ENCODE measurements at places on chromosomes 11 and 22. TPM values are rescaled to one million over a fixed set of nuclear protein-coding genes. Genes with fewer than 3 reads are reported as not detected.

- no peak for DNase-seq
These were observed 17.8 kb downstream of the OTUB1 start for GRCh38 chr11:64003807-64004589.

DNA sequence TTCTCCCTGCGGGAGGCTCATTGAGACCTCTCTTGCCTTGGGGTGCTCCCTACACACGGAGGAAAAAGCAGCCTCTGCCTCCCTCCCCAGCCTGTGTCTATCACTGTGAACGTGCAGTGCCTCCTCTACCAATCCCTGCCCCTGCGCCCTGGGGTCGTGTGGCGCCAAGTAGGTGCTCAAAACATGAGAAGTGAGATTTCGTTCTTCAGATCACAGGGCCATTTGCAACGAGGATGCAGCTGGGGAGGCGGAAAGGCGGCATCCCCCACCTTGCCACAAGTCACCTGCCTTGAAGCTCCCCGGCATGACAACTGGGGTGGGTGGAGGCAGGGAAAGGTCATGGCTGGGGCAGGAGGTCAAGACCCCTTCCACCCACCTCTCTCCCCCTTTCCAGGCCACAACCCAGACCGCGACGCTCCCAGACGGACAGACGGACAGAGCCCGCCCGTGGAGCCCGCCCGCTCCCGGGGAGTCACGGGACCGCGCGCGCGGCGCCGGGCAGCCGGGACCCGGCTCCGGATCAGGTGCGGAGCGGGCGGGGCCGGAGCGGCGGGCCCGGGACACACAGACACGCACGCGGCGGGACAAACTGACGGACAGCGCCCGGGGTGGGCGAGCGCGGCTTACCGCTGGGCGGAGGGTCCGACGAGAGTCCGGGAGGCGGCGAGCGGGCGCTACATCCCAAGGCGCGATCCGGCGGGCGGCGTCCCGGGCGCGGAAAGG, 485 bp downstream of the KCNJ4 start:
- no peak for DNase-seq

DNA sequence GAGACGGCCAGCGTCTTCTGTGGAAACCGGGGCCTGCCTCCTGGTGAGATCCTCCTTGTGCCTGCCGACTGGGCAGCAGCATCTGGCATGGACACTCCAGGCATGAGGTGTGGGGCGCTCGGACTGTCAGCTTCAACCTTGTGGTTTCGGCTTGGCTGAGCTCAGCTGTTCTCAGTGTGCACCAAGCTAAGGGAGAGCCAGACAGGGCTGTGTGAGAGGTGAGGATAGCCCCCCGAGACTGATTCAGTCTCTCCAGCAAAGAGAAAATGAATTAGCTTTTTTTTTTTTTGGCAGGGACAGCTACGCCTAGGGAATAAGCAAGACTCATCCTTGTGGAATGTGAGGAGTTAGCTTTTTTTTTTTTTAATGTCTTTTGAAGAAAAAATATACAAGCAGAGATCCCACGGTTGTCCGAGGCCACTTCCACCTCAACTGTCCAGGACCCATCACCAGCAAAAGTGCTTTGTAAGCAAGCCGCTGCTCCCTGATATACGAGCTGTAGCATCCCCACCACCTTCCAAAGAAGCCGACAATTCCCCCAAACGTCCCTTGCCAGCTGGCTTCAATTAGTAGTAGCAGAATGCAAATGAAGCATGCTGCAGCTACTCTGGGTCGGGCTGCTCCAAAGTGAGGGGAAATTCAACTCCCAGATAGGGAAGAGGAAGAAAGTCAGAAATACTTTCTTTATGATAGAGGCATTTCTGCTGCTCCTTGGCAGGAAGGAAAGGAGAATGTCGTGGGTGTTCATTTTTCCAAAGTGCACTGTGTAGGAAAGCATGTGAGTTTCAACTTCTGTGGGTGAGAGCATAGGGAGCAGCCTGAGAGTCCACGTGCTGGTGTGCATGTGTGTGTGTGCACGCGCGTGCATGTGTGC, 9.7 kb upstream of the THY1 start:
- peak; percentile 84 for DNase-seq

DNA sequence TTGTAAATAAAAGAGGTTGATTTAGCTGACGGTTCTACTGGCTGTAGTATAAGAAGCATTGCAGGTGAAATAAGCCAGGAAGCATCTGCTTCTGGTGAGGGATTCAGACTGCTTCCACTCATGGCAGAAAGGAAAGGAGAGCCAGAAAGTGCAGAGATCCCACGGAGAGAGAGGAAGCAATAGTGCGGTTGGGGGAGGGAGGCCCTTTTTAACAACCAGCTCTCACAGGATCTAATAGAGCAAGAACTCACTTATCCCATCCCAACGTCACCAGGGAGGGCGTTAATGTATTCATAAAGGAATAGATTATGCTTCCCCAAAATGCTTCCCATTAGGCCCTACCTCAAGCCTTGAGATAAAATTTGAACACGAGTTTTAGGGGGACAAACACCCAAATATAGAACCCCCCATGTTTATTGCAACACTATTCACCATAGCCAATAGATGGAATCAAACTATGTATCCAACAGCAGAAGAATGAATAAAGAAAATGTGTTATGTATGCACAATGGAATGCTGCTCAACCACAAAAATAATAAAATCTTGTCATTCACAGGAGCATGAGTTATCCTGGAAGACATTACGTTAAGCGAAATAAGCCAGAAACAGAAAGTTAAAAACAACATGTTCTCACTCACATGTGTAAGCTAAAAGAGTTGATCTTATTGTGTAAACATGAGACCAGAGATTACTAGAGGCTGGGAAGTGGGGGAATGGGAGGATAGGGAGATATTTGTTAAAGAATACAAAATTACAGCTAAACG, 908.3 kb upstream of the ANO3 start:
- DNase-seq: no peak

DNA sequence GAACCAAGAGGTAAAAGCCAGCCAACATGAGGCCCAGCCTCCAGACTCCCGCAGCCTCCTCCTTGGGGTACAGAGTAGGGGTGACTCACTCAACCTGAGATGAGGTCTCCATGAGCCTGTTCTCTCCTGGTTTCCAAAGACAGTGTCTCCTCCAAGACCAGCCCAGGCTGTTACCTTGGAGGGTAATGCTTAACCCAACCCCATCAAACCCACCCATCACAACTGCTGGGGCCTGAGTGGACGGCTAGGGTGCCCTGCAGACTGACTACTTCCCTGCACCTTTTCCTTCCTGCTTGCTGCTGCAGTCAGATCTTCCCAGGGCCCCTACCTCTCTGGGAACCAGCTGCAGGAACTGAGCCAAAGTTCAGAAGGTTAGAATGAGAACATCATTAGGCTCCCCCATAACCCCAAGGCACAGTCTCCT, 5.1 kb upstream of the NOL12 start:
- DNase-seq: no peak

DNA sequence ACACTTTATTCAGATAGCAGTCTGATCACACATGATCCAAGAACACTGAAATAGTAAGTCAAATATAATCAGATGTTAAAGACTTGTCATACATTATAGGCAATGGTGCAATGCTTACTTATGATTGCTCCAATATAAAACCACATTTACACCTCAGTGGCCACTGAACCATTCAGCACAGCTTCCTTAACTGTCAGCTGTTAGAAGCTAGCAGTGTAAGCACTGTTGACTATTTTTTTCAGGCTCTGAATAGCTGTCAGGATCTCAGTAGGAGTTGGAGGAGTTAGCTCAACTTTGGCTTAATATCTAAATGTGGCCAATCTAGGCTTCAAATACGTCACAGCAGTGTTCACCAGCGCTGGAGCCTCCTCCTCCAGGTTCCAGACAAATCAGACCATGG, 36.6 kb downstream of the METTL15 start:
- no peak for DNase-seq

DNA sequence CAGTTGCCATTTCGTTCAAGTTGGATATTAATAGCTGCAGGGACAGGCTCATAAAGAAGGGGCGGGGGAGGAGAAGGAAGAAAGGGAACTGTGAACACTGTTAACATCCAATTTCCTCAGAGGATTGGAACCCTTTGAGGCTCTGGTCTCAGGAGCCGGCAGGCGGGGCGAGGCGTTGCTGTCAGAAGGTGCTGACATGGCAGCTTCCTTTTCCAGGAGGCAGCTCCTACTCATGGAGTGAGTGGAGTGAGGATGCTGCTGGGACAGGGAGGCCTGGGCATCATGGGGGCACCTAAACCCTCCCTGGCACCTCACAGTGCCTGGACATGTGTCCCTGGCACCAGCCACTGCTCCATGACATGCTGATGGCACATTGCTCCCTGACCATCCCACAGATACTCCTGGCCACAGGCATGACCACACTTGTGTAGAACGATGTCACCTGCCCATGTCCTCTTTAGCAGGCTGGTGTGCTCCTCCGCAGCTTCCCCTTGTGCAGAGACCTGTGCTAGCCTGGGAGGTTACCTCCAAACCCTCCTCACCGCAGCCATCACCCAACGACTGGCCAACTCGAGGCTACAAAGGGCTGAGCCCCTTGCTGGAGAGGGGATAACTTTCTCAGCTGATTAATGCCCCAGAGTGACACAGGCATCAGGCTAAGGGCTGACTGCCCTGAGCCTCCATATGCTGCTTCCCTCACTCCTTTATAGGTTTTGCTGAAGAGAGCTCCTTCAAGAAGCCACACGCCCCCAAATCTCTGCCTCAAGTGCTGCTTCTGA, 79.6 kb upstream of the NECTIN1 start:
- DNase-seq: no peak

- no peak for DNase-seq
These were observed 87.7 kb downstream of the MORC2 start for GRCh38 chr22:30880847-30881246.

GRCh38 chr11:95253141-95253540, 22.1 kb upstream of the SESN3 start:
- DNase-seq: no peak

- DNase-seq: peak; percentile 89
These were observed 14.5 kb upstream of the PHLDA2 start for GRCh38 chr11:2943711-2944118.

- no peak for DNase-seq
These were observed 1.3 kb downstream of the PARVB start for GRCh38 chr22:44025171-44026065.

GRCh38 chr22:48098921-48099245, 1336.4 kb downstream of the TBC1D22A start:
- DNase-seq: peak; percentile 47

GRCh38 chr11:30143098-30143705, 87.6 kb upstream of the FSHB start:
- no peak for DNase-seq

CATSPERZ gene
- total RNA-seq: not detected

NEU3 gene
- total RNA-seq: 6.2 TPM

CCDC73 gene
- total RNA-seq: not detected

Measured in mesenteric fat pad (tissue), 1 donor.